Left ventricle myocardium superior (tissue), 1 donor: ENCODE measurements at places on chromosomes 5 and 9. TPM values are rescaled to one million over a fixed set of nuclear protein-coding genes. Genes with fewer than 3 reads are reported as not detected.
A peak's percentile ranks its signal among the peaks of the same experiment; 100 is the strongest.

DNA sequence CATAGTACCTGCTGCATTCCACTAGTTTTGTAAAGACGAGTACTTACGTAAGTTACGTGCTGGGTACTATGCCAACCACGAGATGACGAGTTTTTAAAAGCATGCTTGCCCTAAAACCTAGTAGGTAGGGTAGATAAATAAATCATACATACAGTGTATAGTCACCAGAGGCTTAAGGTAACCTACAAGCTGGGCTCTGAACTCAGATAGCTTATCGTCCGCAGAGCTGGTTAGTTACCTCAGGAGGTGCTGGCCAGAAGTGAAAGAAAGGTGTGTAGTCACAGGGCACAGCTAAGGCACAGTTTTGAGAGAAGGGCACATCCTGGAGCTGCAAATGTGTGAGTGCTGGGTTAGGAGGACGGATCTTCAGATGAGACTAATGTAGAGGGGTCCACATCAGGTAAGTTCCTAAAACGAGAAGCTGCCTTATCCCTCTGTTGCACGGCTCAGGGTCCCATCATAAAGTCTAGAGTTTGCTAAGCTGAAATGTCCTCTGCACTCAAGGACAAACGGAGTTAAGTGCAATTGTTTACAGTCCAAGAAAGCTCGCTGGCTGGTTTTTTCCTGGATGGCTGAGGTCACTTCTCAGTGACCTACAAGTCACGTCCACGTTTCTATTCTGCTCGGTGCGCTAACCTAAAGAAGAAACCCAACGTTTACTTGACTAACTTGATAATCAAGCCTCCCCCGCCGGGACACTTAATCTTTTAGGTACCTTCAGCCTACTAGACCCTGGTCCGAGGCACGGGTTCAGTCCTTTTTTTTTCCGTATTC, 1.1 kb upstream of the SNX24 start:
- DNase-seq: no peak

GRCh38 chr9:84163052-84163650, 177.4 kb downstream of the SLC28A3 start:
- no peak for DNase-seq

DNA sequence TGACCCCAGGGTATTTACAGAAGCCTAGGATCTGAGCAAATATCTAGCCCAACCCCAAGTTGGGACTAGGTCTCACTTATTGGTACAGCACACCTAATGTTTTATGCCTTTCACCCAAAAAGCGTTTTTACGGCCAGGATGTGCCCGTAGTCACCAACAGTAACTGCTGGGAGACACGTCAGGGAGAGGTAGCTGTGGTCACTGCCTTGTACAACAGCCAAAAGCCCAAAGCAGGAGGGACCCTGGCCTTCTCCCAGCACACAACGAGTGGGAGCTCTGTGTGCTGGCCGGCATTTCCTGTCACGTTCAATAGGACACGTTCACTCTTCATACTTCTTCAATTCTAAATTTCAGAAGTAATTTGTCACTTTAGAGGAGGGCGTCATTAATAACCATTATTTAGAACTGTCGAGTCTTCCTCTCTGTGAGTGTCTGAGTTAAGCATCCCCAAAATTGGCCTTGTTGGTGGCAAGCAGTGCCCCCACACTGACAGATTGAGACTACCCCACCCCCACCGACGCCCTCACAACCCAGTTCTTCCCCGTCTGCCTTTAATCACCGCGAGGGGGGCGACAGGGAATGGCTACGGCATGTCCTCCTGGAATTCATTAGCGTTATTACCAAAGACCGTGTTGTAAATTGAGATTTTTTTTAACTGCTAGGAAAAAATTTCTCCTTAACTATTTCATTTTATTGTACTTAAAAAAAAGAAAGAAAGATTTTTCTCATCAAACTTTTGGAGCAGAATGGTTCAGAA, 80.7 kb downstream of the MVB12B start:
- no peak for DNase-seq

GRCh38 chr9:99635032-99635431, 186.7 kb upstream of the NR4A3 start:
- no peak for DNase-seq

GRCh38 chr9:87599901-87600610, 102.4 kb downstream of the DAPK1 start:
- no peak for DNase-seq

The SLC1A3 gene
- total RNA-seq: 105 TPM

The CDC25C gene
- not detected for total RNA-seq

The MRPS30 gene
- 87.4 TPM for total RNA-seq

- no peak for DNase-seq
These were observed 1016.8 kb upstream of the DMAC1 start for GRCh38 chr9:8816361-8816760.

GRCh38 chr5:159448-160172, 31.7 kb upstream of the LRRC14B start:
- DNase-seq: no peak

GRCh38 chr9:19456996-19457692, 48.3 kb downstream of the ACER2 start:
- peak; percentile 40 for DNase-seq

- DNase-seq: no peak
These were observed 21.2 kb upstream of the INPP5E start for GRCh38 chr9:136460772-136461325.

- DNase-seq: peak; percentile 44
These were observed 297.3 kb downstream of the NR3C1 start for GRCh38 chr5:143106174-143106573.

The RPL37 gene
- 619 TPM for total RNA-seq

The PCDHGB7 gene
- 8.8 TPM for total RNA-seq

GRCh38 chr5:6736524-6737042, 23.4 kb downstream of the TENT4A start:
- no peak for DNase-seq

GRCh38 chr5:171420431-171421241, 1.2 kb downstream of the FGF18 start:
- DNase-seq: peak; percentile 95

The SOHLH1 gene
- not detected for total RNA-seq

- DNase-seq: no peak
These were observed 8.8 kb upstream of the ADGRV1 start for GRCh38 chr5:90549729-90550275.

DNA sequence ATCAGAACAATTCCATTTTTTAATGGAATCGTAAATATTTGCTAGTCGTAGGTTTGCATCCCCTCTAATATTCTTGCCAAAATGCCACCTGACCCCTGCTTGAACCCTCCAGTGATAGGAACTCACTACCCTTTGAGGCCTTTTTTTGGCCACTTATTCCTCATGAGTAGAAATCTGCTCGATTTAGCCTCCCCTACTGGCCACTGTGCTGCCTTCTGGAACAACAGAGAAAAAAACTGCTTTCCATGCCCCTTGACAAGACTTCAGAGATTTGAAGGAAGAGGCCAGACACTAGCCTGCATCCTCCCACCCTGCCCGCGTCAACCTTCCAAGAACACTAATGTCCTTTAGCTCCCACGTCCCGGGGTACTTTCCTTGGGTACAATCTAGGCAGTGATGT, 4.1 kb downstream of the CCDC69 start:
- no peak for DNase-seq

The PCDHGA12 gene
- total RNA-seq: 5.1 TPM

GRCh38 chr5:56995596-56995995, 43.7 kb upstream of the MIER3 start:
- no peak for DNase-seq

DNA sequence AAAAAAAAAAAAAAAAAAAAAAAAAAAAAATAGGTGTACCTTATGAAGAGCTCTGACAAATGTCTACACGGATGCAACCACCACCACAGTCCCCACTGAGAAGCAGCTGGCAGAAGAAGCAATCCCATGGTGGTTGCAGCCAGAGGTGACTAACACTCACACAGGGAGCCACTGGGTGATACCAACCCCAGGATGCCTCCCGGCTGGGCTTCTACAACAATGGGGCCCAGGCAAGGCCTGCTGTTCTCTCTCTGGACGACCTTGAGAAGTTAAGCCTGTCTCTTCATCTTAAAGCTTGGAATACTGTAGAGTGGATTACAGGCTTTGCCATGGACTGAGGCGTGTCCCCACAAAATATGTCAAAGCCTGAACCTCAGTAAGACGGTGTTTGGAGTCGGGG, 104.1 kb downstream of the ROR2 start:
- DNase-seq: no peak

GRCh38 chr5:127335381-127335780, 44.8 kb downstream of the MEGF10 start:
- no peak for DNase-seq

DNA sequence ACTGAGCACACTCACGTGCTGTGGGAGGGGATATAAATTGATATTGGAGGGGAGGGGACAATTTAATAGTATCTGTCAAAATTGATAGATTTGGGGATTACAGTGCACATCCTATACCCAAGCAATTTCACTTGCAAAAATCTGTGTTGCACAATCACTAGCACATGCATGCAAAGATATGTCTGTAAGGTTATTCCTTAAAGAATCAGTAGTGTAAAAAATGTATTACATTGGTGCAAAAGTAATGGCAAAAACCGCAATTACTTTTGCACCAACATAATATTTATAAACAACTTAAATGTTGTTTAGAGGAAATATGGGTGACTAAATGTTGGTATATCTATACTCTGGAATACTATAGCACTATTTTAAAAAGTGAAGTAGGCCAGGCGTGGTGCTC, 108.7 kb downstream of the LHX2 start:
- DNase-seq: no peak

GRCh38 chr5:1998716-1999317, 116.1 kb upstream of the IRX4 start:
- DNase-seq: no peak

The WDR38 gene
- not detected for total RNA-seq

DNA sequence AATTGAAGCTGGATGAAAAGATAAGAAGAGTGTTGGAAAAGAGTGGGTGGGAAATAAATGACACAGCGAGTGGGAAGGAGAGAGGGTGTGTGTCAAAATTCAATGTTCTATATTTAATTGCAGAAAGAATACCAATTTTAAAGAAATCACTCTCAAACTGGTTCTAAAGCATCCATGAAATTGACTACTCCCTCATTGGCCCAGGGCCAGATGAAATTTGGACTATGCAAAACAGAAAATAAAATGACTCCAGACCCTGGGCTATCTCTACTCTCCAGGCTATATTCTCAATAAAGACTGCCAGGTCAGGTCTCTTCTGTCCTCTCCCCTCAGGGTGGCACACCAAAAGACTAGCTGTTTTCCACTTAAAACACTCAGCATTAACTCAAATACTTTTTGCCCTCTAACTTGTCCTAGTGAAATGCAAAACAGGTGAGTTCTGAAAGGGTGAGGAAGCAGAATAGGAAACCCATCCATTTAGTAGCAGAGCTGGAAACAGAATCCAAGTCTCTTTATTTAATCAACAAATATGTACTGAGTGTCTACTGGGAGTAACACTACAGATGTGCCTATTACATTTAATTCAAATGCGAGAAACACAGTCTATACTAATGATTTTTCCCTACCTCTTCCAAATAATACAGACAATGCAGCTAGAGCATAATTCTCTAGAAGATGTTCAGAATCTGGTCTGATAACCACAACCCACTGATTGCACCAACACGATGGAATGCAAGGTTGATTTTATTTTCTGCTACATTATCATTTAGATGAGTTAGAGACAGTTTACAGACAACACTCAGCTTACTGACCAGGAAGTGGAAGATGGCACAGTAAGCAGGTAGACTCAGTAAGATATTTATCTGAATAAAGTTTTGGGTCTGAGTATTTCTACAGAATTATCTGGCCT, 42.1 kb downstream of the EFCAB9 start:
- DNase-seq: no peak

GRCh38 chr5:140883927-140884697, 2.2 kb downstream of the PCDHA13 start:
- DNase-seq: no peak

DNA sequence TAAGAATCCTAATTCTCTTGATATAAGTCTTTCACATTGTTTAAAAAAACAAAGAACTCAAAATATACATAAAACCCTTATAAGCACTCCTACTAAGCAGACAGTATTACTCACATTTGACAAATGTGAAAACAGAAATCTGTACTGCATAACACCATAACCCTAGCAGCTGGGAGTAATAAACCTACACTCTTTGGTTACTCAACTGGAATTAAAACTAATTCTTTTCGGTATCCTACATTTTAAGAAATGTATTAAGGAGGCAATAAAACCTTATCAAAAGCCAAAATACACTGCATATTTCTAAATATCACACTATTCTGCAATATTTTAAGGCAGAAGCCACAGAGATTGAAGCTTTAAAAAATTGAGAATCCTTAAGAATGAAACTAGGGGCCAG, 6.8 kb downstream of the AUH start:
- DNase-seq: no peak

The PCDHGA4 gene
- 8.4 TPM for total RNA-seq

DNA sequence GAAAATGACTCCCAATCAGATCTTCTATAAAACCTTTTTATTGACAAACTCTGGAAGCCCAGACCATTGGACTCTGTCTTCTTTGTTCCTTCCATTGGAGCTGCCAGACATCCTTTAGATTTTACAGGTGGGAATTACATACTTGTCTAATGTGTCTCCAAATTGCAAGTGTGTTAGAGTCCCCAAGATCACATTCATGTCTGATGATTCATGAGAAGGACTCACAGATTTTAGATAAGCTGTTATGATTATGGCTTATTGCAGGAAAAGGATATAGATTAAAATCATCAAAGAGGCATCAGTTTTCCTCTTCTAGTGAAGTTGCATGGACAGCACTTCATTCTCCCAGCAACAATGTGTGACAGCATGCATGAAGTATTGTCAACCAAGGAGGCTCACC, 70.4 kb downstream of the MUSK start:
- DNase-seq: no peak

DNA sequence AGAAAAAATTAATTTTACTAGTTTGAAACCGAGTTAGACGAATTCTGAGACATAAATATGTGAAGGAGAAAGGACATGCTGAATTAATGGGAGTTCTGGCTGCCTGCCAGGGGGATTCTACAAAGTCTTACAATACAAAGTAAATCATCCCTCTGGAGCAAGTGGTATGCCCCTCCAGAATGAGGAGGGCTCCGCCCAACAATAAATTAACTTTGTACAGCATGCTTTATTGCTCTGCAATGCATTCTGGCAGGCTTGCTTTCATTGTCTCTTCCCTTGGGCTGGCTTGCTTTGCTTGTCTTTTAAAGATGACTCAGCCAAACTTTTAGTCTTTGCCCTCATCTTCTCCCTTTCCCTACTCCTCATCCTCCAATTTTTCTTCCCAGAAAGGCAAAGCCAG, 11.7 kb upstream of the PCDHB1 start:
- DNase-seq: no peak

- no peak for DNase-seq
These were observed 52.9 kb upstream of the VLDLR start for GRCh38 chr9:2568689-2569088.

DNA sequence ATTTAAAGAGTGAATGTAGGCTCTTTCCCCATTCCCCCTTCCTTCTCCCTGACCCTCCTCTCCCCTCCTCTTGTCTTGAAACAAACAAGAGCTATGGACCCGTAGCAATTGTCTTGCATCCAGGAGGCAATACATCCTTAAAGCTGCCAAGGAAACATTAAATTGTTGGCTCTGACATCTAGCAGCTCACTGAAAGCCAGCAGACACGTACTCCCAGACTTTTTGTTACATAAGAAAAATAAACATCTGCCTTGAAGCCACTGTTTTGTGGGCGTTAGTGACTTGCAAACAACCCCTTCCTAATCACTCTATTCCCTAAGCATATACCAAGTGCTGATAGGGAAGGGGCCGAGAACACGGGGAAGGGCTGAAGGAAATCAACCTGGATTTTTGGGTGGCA, 8.6 kb downstream of the SLC45A2 start:
- no peak for DNase-seq

GRCh38 chr5:145859897-145860296, 12.9 kb downstream of the GRXCR2 start:
- no peak for DNase-seq
